ENCODE measurements at places on chromosomes 3 and 15.

DNA sequence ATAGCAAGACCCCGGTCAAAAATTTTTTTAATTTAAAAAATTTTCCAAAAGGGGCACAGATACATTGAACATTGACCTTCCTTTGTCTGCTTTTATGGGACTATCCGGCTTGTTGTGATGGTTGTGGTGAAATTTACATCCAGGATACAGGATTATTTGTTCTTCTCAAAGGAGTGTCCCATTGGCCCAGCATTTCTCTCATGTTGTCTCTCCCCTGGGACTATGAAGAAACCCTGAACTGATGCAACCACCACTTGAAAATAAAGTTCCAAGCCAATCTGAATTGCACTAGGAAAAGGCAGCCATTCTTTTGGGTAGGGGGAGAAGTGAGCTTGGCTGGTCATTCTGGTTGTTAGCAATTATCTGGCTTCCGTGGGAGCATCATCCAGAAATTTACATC is 58.4 kb downstream of the PPARG start:
- DNase-seq, result no peak

- DNase-seq, result no peak
These were observed 192.0 kb downstream of the TPRG1 start for GRCh38 chr3:189363590-189364255.

DNA sequence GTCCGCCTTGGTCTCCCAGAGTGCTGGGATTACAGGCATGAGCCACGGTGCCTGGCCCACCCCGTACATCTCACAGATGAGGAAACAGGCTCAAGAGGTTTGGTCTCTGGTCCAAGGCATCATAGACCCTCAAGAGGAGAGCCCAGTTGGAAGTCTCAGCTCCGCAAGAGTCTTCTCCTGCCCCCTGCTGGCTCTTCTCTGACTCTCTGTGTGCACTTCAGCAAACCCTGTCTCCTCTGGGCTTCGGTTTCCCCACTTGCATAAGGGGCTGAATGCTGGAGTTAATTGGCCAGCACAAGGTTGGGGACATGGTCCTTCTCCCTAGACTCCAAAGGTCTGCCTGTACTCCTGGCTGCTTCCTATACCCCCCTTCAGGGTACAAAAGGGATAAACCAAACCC is 3.9 kb downstream of the MST1R start:
- DNase-seq, result no peak

DNA sequence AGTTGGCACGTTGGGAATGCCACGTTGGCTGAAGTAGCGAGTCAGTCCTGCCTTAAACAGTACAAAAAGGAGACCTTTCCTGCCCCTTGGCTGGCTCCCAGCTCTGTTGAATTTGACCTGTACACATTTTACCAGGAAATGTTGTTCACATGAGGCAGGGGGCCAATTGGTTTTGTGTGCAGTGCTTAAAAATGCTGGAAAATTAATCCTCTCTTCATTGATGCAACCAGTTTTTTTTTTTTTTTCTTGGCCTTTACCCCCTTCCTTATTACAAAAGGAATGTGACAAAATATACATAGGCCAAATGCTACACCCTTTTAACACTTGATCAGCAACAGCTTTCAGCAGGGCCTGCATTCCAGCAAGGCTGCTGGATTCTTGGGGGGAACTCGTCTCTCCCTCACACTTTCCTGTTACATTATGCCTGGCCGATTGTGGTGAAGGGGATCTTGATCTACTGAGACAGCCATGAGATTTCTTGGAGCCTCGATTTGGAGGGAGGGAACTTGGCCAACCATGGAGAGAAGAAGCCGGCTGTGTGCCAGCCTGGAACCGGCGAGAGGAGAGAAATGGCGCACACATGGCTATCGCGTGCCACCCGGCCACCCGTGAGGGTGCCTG is 93.1 kb downstream of the DNASE1L3 start:
- DNase-seq, result no peak
